ENCODE measurements at places on chromosomes 3 and 15. TPM values are rescaled to one million over a fixed set of nuclear protein-coding genes. Genes with fewer than 3 reads are reported as not detected.

Gene CPA3
- polyA plus RNA-seq, result 0.67 TPM

Gene EFHB
- 4.3 TPM for polyA plus RNA-seq

DNA sequence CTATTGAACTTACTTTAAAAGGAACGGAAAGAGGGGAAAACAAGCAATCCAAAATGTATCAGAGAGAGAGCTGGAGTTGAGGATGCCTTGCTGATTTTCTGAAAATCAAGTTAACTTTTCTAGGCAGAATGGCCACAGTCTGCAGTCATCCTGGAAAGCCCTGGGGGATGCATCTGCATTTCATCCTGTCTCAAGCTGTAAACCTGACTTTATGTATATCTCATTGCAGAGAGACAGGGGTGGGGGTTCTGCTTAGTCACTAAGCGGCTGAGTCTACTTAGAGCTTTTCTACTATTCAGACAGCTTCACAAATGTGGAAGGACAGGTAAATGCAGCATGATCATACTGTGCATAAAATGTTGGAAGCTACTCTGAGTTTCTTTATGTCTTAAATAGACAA, 41.4 kb downstream of the MRPS25 start:
- DNase-seq, result no peak

DNA sequence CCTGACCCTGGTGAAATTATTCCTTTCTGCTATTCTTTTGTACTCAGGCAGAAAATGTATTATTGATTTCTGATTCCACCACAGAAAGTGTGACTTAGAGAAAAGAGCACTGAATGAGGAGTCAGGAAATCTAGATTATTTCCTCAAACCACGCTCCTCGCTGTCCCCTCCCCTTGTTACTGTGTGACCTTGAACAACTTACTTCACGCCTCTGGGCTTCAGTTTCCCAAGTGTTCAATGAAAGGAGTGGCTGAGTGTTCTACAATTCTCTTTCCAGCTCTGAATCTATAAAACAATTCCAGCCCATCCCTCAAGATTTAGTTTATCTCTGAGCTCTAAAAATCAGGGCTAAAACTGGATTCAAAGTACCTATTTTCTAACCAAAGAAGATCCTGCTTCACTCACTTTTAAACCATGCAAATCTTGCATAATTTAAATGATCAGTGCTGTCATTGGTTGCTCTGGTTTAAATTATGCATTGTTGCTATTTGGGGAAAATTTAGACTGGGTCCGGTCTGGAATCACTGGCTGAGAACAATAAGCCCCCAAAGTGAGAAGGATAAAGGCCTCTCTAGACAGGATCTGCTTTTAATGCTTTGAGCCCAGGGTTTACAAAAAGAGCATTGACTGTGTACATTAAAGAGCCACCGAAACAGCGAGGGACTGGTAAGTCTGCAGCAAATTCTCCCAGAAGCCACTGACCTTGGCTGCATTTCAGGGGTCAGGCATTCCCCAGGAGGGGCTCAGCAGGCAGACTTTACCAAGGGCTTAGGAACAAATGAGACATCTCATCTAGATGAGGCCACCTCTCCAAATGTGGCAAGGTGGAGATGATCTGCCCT, 3.2 kb downstream of the TNIK start:
- DNase-seq, result no peak

GRCh38 chr3:132245552-132246142, 71.6 kb upstream of the ACP3 start:
- DNase-seq, result no peak

- no peak for DNase-seq
Measured at GRCh38 chr3:192128060-192128459, 599.3 kb downstream of the FGF12 start.

All from renal cortex interstitium (tissue), 15 donors.